ENCODE measurements at places on chromosomes 16 and 17. TPM values are rescaled to one million over a fixed set of nuclear protein-coding genes. Genes with fewer than 3 reads are reported as not detected.

GRCh38 chr16:29811170-29811895 lies 660 bp upstream of the PRRT2 start:
- DNase-seq, result peak; percentile 83

DNA sequence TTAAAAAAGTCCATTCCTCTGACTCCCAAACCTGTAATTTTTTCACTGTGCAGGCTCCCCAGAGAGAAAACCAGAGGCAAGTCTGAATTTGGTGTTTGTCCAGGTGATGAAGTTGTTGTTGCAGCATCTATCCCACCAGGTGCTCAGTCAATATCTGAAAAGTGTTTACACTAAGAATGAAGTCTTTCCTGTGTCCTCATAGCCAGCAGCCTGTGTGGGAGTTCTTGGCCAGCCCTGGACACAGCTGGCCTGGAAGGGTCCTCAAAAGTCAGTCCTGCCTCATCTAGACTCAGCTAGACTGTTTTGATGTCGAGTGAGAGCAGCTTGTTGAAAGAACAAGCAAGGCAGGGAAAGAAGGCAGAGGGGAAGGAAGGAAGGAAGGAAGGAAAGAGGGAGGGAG lies 3.3 kb upstream of the PMP22 start:
- DNase-seq, result no peak

DNA sequence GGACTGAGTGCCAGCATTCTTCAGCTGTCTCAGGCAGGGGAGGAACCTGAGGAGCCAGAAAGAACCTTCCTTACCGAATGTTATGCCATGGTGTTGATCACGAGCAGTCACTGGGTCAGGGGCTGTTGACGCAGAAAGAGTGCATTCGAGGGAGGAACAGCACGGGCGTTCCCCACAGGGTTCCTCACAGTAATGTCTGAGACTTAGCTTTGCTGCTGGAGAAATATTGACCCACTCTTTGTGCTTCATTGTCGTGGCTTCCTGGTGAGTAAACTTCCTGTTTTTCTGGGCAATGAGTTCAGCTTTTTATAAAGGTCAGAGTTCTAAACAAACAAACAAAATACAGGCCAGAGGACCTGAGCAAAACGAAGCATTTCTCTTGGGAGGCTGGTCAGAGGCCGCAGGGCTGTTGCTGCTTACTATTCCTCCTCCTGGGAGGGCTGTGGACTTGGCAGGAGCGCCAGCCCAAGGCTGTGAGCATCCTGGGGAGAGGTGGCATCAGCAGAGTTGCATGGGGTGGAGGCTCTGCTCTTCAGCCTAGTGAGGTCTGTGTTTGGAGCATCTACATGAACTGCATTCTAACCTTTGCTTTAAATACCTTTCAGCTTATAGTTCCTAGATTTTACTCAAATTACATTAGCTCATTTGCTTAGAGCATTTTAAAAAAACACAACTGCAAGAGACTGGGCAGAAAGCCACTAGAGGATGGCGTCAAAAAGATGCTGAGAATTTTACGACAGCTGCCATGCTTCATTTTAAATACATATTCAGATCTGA lies 143.1 kb upstream of the CACNG5 start:
- no peak for DNase-seq

DNA sequence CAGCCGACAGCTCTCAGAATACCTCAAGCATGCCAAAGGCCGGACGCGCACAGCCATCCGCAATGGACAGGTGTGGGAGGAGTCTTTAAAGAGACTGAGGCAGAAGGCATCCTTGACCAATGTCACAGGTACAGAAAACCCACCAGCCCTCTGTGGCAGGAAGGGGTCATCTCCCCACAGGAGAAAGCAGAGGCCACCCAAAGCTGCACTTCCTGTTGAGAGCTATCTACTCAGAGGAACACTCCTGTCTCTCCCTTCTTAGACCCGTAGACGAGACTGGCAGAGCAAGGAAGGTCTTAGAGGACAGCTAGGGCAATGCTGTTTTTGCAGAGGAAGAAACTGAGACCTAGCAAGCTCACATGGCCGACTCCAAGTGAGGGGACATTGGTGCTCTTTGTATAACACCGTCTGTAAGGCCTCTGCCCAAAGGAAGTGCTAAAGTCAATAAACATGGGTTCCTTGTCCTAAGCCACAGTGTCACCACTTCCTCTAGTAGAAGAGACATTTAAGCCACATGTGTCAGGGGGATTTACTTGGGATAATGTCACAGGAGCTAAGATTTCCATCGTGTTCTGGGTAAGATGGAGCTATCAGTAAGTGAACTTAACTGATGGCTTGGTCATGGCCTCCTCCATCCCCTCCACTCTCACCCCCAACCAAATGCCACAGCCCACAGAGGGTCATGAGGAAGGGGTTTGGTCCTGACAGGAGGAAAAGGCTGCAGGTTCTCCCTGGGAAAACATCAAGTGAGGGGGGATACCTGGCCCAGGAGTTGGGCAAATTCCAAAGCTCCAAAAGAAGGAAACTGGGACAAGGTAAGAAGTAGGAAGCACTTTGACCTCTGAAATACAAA lies 9.4 kb downstream of the LPO start:
- no peak for DNase-seq

DNA sequence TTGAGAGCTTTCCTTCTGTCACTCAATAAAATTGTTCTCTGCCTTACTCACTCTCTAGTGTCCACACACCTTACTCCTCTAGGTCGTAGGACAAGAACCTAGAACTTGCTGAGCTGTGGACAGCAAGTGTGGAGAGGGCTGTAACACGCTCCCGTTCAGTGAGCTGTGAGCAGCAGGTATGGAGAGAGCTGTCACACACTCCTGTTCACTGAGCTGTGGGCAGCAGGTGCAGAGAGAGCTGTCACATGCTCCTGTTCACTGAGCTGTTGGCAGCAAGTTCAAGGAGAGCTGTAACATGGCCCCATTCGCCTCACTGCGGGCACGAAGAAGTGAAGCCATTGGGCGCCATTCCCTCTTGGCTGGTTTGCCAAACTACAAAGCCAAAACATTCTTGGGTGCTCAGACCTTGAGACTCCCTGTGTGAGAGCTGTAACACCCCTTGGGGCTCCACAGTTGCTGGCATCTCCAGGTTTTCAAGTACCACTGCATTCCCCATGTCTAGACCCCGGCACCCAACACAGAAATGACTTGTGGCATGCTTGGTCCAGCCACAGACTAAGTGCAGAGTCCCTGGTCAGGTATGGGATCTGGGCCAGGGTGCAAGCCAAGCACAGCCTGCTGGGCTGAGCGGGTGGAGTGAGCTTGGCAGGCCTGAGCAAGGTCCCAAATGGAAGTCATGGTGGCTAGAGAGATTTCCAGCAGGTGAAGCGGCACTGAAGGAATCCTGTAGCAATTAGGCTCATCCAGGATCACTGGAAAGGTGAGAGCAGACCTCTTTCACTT lies 608.0 kb upstream of the CDH8 start:
- DNase-seq, result no peak

- no peak for DNase-seq
These were observed 6.3 kb upstream of the MMP28 start for GRCh38 chr17:35801583-35802224.

GRCh38 chr16:77652399-77652798 lies 69.9 kb upstream of the NUDT7 start:
- DNase-seq, result no peak

DNA sequence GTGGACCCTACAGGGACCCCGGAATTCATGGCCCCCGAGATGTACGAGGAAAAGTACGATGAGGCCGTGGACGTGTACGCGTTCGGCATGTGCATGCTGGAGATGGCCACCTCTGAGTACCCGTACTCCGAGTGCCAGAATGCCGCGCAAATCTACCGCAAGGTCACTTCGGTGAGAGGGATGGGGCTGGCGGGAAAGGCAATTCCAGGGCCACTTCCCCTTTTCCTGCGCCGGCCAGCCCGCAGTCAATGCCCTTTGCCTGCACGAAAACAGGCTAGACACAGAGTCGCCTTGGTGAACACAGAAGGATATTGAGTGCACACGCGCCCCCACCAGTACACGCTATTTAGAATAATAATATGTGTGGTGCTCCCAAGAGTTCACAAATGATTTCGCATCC lies 4.0 kb downstream of the WNK4 start:
- DNase-seq, result no peak

DNA sequence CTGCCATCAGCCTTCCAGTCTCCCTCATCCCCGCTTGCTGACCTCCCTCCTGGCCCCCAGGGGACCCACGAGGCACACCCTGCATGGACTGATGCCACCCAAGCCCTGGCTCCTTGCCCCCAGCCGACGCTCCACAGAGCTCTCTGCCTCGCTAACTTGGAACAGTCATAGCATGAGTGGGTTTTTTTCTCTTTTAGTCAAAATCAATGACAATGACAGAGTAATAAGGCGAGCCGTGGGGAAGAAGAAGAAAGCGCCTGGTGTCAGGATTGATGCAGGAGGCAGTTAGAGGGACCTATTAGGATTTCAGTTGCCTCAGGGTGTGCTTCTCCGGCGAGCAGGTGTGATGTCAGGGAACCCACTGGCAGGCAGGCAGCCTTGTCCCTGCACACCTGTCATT lies 176.3 kb upstream of the TNRC6C start:
- DNase-seq, result no peak

- DNase-seq, result no peak
These were observed 104.5 kb upstream of the CIBAR2 start for GRCh38 chr16:85216522-85217375.

DNA sequence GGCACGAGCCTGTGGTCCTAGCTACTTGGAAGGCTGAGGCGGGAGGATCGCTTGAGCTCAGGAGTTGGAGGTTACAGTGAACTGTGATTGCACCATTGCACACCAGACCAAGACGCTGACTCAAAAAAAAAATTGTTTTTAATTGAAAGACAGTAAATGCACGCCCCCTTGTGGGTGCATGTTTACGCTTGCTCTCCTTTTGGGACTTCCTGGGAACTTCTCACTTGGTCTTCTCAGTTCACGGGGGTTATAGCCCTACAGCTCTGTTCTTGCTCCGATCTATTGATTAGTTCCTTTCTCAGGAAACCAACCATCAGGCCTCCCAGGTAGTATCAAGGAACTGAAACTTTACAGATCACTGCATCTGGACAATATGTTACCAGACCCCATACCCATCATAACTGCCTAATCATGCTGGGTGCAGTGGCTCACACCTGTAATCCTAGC lies 14.2 kb upstream of the RIPOR1 start:
- DNase-seq, result peak; percentile 72

DNA sequence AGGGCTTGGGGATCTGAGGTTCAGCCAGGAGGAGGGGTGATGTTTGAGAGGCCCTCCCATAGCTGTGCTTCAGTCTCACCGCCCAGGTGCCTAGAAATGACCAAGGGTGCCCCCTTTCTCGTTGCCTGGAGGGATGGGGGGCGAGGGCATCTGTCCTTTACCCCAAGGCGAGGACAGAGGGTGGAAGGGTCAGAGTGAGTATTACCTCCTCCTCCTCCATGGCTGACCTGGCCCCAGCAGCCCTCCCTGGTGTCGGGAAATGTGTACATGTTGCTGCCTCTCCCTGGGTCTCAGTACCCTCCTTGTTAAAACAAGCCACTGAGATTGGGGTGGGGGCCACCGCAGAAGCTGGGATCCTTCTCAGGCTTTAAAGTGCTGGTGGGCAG lies 2.4 kb downstream of the NECAB2 start:
- DNase-seq, result no peak

- DNase-seq, result no peak
These were observed 860 bp upstream of the DCAF7 start for GRCh38 chr17:63549289-63549945.

GRCh38 chr17:39812466-39812865 lies 51.6 kb downstream of the IKZF3 start:
- no peak for DNase-seq

DNA sequence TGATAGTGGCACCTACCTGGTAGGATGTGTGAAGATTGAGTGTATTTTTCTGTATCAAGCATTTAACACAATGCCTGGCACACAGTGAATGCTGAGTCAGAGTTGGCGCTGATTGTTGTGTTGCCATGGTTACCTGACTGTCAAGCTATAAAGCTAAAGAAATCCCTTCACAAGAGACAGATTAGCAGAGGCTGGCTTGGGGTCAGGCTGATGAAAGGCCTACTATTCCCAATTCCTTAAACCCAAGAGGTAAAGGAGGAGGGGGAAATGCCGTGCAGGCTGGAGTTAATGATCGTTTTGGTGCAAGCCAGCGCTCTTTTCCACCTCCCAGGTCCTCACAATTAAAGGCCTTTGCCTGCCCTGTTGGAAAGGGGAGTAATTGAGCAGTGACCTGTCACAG lies 5.9 kb downstream of the CLEC19A start:
- DNase-seq, result no peak

DNA sequence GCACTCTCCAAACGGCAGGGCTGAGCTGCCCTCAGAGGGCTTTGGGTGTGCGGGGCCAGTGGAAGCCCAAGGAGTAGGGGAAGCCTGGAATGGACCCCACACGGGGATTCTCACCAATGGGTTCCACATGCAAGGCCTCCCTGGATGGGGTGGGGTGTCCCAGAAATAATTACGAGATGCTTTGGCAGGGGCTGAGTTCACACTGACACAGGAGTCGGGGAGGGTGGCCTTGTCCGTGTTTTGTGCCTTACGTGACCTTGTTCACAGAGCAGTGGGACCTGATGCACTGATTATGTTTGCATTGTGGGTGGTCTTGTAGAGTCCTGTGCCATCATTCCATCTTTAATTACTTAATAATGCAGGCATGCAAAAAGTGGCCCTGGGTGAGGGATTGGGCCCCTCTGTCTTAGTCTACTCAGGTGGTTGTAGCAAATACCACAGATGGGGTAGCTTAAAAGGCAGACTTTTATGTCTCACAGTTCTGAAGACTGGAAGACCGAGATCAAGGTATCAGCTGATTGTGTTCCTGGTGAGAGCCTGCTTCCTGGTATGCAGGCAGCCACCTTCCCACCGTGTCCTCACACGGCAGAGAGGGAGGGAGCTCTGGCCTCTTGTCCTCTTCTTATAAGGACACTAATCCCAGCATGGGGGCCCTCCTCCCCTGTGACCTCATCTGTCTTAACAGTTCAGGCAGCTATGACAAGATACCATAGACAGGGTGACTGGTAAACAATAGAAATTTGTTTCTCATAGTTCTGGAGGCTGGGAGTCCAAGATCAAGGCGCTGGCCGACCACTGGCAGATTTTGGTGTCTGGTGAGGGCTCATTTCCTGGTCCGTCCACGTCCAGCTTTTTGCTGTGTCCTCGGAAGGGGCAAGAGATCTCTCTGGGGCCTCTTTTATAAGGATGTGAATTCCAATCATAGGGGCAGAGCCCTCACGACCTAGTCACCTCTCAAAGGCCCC lies 239.4 kb downstream of the IRF8 start:
- no peak for DNase-seq

The GRAP gene
- 7.9 TPM for total RNA-seq

The KRT36 gene
- not detected for total RNA-seq

The OR1F1 gene
- total RNA-seq, result not detected

The ARHGAP44 gene
- total RNA-seq, result not detected

The CRHR1 gene
- total RNA-seq, result not detected

The MYO15B gene
- total RNA-seq, result 33.3 TPM

The ZCCHC14 gene
- 6.1 TPM for total RNA-seq

The TPPP3 gene
- total RNA-seq, result not detected

The TMEM132E gene
- total RNA-seq, result not detected

The KCNH6 gene
- total RNA-seq, result not detected

The SCNN1B gene
- not detected for total RNA-seq

The ADAMTS18 gene
- total RNA-seq, result not detected

The CACNG3 gene
- total RNA-seq, result not detected

Data from CD8-positive, alpha-beta memory T cell (primary cell).